ENCODE measurements at places on chromosomes 5 and 9.

DNA sequence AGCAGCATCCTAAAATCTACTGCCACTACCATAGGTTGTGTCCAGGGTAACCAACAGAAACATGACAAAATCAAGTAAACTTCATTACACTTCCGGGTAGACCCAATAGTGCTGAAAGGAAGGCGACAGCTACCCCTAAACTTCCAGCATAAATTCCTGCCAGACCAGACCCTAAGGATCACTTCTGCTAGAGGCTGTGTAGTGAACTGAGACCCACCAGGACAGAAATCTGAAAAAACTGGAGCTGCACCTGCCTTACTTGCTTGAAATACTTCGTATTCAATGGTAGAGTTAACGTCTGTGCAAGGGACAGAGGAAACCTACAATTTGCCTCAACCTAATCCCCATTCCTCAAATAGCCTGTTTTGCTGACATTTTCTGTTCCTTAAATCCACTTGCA is 1.0 kb upstream of the SECISBP2 start:
- DNase-seq: no peak

- no peak for DNase-seq
These were observed 9.4 kb upstream of the SLC6A7 start for GRCh38 chr5:150180241-150181026.

- no peak for DNase-seq
These were observed 47.9 kb downstream of the RAI14 start for GRCh38 chr5:34703767-34704713.

GRCh38 chr5:102624405-102624804 is 125.6 kb upstream of the SLCO6A1 start:
- no peak for DNase-seq

DNA sequence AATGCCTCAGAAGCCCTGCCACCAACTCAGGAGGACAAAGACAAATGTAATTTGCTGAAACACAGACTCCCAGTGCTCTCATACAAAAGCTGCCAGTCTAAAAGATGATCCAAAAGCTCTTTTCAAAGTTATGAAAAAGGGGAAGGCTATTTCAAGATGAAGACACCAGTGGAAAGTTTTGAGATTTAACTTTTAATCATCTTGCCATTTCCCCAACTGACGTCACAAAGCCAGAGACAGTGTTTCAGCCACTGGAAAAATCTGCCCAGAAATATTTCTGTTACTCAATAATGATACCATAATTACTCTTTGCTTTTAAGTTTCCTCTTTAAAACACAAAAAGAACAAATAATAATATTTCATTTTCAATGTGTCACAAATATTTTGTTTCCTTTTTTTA is 20.9 kb downstream of the ENG start:
- DNase-seq: no peak

- DNase-seq: no peak
These were observed at the start of gene FAXDC2 for GRCh38 chr5:154850255-154851062. Gene FAXDC2 (minus strand): TSS chr5:154850603. CDS start chr5:154838178, 12,425 bp downstream.

DNA sequence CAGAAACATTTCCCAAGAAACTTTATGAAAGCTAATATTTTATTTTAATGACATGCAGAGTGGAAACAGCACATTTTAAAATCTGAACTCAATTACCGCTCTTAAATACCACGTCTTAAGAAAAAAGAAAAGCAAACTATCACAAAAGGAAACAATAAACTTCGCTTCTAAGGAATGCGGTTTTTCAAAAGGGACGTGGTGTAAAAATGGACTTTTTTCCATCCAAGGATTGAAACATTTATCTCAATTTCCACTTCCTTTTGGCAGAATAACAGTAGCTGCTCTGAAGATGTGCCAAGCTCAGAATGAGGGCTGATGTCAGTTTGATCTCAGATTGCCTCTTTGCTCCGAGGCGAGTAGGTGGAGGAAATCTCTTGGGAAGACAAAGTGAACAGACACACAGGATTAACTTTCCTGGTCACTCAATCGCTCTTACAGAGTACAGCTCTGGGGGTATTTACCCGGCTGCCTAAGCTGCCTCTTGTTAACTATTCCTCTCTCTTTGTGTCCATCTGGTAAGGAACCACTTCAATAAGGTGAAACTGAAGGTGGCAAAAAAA is 158.5 kb downstream of the TRPM6 start:
- no peak for DNase-seq

DNA sequence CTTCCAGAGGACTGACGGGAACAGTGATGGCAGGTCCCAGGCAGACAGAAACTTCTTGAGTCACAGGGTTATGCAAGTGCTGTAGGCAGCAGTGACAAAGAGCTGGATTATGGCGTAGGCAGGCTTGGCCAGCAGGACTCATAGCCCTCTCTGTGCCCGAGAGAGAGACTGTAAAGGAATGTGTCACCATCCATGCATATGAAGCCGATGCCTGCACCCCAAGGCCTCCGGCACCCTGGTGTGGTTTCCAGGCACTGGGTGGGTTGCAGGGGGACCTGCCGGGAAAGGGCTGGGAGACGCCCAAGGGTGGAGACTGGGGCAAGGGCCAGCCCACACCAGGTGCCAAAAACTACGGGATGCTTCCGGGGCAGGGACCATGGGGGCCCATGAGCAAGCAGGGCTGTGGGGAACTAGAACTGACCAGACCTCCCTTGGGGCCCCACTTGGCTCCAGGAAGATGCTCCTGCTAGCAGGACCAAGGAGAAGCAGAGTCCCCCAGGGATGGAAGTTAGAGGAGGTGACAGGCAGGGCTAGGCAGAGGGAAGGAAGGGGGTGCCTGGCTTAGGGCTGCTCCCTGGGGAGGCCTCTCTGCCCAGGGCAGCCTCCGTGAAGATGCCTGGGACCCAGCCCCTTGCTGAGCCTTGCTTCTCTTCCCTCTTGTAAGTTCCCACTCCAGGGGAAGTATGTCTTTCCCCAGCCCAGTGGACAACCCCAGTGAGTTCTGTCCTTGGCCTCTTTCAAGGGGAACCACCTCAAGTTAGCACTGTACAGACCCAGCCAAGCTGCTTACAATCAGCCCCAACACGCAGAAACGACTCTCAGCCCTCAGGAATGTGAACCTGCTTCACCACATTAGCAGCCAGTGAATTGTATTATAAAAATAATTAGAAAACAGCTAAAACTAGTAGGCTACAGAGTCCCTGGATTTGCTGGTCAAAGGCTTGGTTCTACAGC is 10.5 kb upstream of the IPPK start:
- DNase-seq: no peak

DNA sequence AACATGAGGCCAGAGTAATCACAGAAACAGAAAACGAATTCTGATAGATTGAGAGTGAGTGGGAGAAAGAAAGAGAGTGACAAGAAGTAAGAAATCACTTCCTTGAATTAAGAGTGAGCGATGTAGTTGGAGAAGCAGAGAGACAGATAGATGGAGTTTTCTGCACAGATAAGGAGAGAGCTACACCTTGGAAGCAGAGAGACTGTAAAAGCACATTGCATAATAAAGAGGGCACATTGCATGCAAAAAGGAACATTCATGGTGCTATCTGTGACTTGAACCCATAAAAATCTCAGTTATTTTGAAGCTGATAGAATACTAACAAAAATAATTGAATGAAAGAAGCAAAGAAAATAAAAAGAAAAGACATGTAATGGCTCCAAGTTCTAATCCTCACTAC is 943.8 kb downstream of the NR2F1-AS1 start:
- DNase-seq: no peak

Data from RCC 7860 (cell line).